ENCODE measurements at places on chromosomes 11 and 22. TPM values are rescaled to one million over a fixed set of nuclear protein-coding genes. Genes with fewer than 3 reads are reported as not detected.

OR10A4 gene
- not detected for polyA plus RNA-seq

USH1C gene
- not detected for polyA plus RNA-seq

TLCD5 gene
- polyA plus RNA-seq, result 4.1 TPM

MN1 gene
- 4.6 TPM for polyA plus RNA-seq

DNA sequence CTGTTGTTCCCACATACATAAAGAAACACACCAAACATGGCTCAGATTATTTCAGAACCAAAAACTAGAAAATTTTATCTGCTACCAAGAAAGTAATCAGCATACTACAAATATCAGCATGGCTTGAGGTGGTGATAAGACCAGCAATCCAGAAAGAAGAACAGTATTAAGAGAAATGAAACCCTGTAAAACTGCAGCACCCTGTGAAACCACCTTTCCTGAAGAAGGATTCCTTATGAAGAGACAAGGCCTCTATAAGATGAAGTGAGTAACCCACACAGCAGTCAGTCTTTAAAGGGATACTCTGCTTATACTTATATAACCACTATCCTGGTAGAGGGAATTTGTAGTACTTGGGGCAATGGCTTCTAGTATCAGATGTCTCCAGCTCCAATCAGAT is 49.9 kb downstream of the RSF1 start:
- no peak for DNase-seq

DNA sequence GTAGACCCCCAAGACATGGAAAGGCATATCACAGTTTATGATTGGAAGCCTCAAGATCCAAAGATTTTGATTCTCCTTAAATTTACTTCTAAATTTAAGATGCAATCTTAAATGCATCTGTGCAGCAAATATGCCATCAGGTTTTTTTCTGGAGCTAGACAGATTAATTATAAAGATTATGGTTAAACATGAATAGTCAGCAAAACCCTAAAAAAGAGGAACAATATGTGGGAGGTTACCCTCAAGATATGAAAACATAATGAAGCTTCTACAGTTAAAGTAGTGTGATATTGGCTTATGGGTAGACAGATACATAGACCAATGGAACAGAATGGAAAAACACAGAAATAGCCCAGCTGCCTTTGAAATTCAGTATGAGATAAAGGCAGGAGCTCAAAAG is 31.7 kb downstream of the OR8B12 start:
- DNase-seq, result no peak

BIRC3 gene
- polyA plus RNA-seq, result 2.0 TPM

DNA sequence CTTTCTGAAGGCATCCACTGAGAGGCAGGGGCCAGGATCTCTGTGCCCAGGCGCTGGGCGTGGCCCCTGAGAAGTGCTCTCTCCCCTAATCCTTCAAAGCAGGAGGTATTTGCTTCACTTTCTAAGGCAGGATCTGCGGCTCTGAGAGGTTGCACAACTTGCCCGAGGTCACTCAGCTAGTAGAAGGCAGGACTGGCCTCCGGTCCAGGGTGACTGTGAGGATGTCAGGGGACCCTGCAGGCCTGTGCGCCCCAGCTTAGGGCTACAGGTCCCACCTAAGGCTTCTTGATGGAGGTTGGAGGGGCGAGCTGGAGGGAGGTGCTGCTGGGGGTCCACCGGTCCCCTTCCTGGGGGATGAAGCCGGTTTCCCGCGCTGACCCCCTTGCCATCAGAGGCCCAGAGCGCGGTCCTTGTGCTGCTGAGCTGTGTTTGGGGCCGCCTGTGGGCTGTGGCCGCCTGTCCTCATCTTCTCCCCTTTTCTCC is 979 bp downstream of the SMIM38 start:
- DNase-seq, result no peak

DNA sequence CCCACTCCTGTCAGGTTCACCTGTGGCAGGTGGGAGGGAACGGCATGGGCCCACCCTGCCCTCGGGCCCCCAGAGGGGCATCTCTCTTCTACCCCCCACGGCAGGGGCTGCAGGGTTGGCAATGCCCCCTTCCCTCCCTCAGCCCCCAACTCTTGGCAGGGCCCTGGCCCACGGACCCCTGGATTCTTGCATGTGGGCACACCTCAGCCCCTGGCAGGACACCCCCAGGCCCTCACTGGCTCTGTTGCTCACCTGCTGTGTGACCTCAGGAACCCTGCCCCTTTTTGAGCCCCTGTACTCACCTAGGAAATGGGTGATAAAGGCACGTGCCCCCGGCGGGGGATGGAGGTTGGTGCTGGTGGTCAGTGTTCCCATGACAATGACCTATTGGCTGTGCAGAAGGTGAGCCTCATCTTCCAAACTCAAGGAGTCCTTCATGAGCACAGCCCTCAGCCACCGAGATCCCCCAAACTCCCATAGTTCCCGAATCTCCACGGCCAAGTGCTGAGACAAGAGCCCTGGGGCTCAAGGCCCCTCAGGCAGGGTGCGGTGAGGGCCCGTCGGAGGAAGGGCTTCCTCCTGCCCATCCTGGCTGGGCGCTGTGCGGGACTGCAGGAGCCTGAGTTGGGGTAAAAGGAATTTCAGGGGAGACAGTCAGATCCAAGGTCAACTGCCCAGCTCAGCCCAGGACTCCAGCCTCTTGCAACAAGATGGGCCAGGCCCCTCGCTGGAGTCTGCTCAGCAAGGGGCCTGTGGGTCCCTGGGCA is 198.2 kb downstream of the IGLL1 start:
- no peak for DNase-seq

DNA sequence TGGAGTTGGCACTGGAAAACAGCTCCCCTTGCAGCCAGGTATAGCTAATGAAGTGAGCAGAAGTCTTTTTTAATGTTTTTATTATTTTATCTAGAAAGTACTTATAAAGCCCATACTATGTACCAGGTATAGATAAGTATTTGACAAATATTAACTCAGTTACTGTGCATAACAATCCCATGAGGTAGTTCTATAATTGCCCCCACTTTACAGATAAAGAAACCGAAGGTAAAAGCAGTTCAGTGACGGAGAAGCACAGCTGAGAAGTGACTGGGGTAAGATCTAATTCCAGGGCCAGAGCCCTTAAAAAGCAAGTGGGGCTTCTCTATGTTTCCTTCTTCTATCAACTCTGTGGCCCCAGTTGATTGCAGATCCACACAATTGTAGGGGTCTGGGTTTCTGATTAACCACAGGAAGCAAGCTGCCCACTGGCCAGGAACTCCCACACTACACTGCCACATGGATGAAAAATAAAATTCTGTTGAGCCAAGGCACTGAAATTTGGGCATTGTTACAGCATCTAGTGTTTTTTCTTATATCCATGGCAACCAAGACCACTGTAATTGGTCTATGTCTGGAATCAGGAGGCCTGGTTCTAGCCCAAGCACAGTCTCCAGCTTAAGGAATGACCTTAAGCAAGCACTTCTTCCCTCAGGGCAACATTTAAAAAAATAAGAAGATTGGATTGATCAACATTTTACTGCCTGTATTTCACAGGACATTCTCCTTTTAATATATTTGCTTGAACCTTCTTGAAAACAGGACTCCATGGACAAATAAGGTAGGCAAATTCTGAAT is 55.3 kb upstream of the TEAD1 start:
- no peak for DNase-seq

GRCh38 chr11:134558258-134558835 is 146.3 kb upstream of the B3GAT1 start:
- no peak for DNase-seq

HOATZ gene
- polyA plus RNA-seq, result not detected

KCNJ1 gene
- polyA plus RNA-seq, result not detected

WBP2NL gene
- polyA plus RNA-seq, result 0.14 TPM

- no peak for DNase-seq
Measured at GRCh38 chr11:114135737-114136151, 76.2 kb downstream of the ZBTB16 start.

DNA sequence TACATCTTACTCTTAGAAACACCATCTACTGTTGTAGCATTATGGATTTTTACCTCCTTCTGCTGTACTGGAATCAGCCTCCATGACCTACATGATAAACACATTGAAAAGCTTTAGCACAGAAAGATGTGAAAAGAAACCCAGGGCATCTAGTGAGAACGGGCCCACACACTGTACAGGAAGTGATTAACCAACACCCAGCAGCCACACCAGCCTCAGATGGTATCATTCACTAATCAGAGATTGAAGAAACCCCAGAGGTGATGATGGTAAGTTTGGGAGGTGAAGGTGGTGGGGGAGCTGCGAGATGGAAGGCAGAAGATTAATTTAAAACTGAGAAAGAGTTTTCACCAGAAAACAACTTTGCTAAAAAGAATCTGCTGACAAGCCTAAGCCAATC is 46.1 kb downstream of the RASSF10 start:
- no peak for DNase-seq

GRCh38 chr11:106493751-106494150 is 416.3 kb downstream of the AASDHPPT start:
- no peak for DNase-seq

GRCh38 chr22:37416827-37417226 is 10.5 kb downstream of the ELFN2 start:
- DNase-seq, result no peak

DNA sequence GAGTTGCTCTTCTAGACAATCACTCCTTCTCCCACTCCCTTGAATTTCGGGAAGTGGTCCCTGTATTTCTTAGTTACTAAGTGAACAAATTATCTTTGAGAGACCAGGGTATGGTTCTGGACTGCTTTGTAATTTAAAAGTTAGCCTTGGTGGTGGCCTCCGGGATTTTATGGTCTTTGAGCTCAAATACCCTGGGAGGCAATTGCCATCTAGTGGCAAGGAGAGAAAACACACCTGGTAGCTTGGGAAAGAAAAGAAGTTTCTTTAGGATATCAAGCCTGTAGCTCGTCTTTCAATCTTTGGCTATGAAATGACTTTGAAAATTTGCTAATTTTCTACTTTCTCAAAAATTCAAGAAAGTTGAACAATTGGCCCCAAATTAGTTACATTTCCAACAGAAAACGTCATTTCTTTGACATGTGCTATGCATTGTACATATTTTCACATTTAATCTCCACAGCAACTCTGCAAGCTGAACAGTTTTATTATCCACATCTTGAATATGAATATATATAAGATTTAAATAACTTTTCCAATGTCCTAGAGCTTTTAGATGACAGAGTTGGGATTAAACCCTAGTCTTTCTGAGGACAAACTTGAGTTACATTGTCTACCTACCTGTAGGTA is 39.1 kb downstream of the MMP27 start:
- no peak for DNase-seq

DNA sequence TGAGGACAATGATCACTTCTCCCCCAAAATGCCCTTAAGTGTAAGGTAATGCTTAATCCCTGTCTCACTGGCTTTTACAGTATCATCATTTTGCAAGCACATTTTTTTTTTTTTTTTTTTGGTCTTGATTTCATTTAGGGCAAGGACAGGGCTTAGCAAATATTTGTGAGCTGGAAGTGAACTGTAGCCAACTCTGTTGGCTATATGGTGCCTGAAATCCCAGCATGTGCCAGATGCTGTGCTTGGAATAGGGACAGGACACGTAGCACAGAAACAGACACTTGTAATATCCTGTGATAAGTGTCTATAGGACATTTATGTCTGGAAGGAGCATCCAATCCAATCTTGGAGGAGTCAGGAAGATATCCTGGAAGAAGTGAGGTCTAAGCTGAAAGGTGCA is 198.3 kb downstream of the NAV2 start:
- DNase-seq, result no peak

MUC5B gene
- not detected for polyA plus RNA-seq

DNA sequence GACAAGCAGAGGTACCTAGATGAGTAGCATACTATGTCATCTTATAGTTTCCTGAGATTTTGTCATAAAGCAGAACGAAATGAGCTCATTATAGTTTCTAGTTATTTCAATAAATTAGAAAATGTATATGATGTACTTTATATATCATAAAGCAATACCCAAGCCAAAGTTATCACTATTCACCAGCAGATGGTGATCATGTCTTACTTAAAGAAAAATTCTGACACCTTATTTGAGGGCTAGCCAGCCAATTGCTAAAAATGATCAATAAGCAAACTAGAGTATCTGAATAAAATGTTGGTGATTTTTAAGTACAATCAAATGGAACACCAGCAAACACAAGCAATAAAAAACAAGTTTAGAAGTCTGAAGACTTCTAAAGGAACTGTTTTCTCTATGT is 44.1 kb downstream of the RSF1 start:
- no peak for DNase-seq

GRCh38 chr11:10302744-10303557 is 1.9 kb upstream of the ADM start:
- peak; percentile 52 for DNase-seq

ART5 gene
- polyA plus RNA-seq, result 0.07 TPM

DNA sequence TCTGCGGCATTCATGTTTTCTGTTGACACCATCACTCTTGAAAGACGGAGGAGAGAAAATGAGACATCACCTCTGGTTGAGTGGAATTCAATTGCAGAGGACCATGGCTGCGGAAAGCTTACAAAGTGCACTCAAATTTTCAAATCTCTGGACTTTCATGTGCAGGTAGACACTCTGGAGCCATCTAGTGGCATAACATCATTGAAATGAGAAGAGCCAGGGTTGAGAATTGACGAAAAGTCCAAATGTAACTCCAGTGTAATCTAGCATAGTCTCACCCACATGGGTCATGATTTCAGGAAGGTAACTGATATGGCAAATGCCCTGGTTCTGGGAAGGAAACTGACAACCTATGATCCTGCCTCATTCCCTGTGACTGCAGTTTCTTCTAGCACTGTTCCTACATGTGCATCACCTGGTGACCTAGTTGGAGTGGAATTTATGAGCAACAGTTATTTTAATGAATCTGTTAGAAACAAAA is 687.8 kb downstream of the KCNA4 start:
- DNase-seq, result peak; percentile 98

CRYBB2 gene
- polyA plus RNA-seq, result not detected

DNA sequence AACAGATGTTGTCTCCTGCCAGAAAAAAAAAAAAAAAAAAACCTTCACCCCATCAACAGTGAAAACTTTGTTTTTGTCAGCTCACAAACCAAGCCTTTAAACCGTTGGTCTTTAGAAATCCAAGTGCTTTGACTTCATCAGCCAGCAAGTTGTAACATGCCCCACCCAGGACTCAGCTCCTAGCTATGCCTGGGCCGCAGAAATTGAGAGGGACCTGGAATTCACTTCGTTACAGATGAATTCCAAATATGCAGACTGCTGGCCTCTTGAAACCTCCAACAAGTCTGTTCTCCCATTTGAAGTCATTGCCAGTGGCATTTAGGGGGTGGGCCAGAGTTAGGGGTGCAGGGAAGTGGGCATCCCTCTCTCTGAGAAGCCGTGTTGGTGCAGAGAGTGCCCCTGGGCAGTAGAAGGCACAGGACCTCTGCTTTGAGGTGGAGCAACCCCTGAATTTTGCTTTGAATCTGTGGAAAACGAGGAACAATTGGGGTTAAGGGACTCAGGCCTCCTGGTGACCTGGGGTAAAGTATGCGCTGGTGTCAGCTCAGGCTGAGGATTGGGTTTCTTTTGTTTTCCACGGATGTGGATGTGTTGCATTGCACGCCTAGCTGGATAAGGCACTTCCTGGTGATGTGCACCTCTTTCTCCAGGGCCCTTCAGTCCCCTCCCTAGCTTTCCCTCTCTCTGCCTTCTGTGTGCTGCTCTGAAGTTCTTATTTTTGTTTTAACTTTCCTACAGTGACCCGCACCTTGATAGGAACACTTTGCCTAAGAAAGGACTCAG is 109.5 kb downstream of the DBX1 start:
- DNase-seq, result peak; percentile 92
